Activated CD8-positive, alpha-beta T cell treated with anti-CD3 and anti-CD28 coated beads, Interleukin-2, amount 10 ng/mL, durations not matched to agents 7 days and 5 days (primary cell): ENCODE measurements at places on chromosomes 16 and 17.
A peak's percentile ranks its signal among the peaks of the same experiment; 100 is the strongest.

GRCh38 chr17:80922580-80923160, 69.0 kb upstream of the CHMP6 start:
- no peak for DNase-seq

DNA sequence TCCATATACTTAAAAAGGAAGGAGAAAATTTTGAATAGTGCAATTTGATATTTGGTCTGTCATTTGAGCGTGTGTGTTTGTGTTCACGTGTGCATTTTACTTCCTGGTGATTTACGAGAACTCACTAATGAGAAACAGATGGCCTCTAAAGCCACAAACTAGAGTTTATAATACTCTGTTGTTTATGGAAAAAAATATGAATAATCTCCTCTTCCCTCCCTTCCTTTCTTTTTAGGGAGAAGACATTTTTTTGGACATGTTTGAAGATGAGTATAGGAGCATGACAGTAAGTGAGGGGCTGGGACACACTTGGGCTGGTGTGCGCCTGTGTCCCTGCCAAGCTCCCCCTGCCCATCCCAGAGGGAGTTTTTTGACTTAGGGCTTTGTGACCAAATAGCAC, 102.7 kb downstream of the CLEC16A start:
- DNase-seq, result no peak

GRCh38 chr16:46974352-46974751, 878 bp upstream of the DNAJA2 start:
- DNase-seq, result peak; percentile 54

GRCh38 chr16:10333321-10334032, 52.4 kb upstream of the ATF7IP2 start:
- no peak for DNase-seq

DNA sequence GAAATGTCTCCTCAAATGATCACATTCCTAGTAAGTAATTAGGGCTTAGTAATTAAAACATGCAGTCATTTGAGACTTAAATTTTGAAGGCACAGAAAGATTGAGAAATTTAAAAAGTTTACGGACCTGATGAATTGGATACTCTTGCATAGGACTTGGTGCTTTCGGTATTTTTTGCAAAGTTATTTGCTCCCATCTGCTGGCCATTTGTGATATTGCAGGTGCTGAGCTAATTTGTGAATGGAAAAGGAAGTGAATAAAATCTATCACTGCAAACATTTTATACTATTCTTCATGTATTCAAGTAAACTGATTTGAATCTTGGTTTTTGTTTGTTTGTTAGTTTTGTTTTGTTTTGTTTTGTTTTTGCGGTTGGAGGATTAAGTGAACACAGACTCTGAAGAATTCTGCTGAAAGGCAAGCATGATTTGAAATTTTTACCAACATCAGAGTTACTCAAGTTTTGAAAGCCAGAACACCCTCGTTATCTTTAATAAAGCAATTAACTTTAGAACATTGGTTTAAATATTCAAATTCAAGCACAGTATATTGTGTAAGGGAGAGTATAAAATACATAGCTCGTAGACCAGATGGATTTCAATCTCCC, 689.5 kb upstream of the RBFOX1 start:
- peak; percentile 61 for DNase-seq

- DNase-seq, result no peak
These were observed 2.3 kb downstream of the RAB11FIP4 start for GRCh38 chr17:31393749-31394146.

DNA sequence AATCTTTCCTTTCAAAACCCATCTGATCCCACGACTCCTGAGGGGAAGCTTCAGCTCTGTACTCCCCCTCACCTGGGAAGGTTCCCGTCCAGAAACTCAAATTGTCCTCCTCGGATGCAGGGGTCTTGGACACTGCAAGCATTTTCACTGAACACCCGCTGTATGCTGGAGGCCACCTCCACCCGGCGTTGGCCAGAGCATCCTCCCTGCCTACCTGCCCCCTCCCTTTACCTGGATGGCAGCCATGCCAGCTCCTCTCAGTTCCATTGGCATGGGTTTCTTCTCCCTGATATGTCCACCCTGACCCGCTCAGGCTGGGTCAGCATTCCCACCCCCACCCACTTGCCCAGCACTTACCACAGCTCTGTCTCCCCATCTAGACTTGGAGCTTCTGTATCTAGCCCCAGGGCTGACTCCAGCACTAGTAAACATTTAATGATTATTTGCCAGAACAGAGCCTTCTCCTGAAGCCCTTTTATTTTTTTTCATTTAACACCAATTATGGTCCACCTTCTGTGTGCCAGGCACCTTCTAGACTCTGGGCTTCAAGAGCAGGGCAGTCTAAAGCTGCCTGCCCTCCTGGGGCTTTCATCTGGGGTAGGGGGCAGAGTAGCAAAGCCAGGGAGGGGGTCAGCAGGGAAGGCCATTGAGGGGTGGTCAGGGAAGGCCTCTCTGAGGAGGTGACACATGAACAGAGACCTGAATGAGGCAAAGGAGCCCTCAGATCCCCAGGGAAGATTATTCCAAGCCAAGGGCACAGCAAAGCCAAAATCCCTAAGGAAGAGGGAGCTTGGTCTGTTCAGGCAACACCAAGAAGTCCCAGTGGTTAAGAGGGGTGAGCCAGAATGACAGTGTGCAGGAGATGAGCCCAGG, 8.9 kb upstream of the KRT19 start:
- DNase-seq, result no peak

- no peak for DNase-seq
These were observed 289.2 kb upstream of the SALL1 start for GRCh38 chr16:51440131-51440889.

GRCh38 chr17:51238255-51238887, 21.5 kb downstream of the MBTD1 start:
- no peak for DNase-seq

DNA sequence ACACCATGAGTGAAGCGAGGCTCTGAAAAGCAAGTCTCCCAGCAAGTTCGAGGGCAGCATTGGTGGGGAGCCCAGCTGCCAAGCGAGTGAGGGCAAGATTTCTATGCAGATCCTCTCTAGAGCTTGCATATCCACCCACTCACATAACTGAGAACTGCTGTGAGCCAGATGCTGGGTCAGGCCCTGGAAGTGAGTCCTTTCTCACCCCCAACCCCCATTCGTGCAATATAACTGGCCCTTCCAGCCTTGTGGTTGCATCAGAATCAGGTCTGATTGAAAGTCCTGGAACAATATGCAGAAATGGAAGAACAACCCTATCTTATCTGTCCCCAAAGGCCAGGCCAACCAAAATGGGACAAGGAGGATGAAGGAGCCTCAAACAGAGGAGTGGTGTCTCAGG, 146.6 kb downstream of the IRX5 start:
- DNase-seq, result no peak

DNA sequence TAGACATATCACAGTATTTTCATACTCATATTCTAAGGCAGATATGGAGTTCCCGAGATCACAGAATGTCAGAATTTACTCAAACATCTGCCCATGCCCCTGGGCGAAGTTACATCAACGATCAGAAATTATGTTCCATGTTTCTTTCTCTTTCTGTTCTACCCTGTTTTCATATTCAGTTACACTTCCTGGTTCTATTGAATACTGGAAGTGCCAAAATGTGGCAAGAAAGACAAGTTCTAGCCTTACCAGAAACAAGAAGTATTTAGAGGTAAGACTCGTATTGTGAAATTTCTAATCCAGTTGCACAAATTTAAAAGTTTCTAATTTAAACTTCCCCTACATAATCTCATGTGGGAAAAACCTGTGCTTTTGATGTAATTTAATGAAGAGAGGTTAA, 36.1 kb downstream of the KCNJ2 start:
- DNase-seq, result no peak

- DNase-seq, result no peak
These were observed 66.1 kb downstream of the BCAS3 start for GRCh38 chr17:60743799-60744198.

- DNase-seq, result no peak
These were observed 11.9 kb downstream of the SERPINF1 start for GRCh38 chr17:1773696-1774181.

DNA sequence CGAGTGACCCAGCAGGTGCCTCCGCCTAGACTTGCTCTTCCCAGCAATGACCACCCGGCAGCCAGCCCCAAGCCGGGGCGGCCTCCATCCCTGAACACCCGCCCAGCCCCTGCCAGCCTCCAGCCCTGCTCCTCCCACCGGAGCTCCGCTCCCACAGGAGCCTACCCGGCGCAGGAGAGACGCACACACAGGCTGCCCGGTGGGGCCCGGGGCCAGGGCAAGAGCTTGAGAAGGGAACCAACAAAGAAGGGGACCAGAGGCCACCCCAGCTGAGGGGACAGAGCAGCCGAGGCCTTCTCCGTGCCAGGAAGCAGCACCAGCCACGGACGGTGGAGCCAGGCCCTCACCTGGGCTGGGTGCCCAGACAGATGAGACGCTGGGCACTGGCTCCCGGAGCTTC, 13.8 kb downstream of the PKD1 start:
- no peak for DNase-seq

DNA sequence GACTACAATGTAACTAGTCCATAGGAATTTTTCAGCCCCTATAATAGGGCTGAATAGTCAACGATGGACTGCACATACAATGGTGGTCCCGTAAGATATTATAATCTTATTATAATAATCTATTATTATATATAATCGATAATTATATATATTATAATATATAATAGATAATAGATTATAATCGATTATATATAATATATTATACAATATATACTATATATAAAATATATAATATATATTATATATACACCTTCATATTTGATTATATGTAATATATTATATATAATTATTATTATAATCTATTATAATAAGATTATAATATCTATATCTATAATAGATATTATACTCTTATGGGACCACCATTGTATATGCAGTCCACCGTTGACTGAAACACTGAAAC, 238.8 kb downstream of the XYLT1 start:
- no peak for DNase-seq

- DNase-seq, result no peak
These were observed 63.9 kb downstream of the MARCHF10 start for GRCh38 chr17:62744259-62744658.

GRCh38 chr17:63274146-63274545, 172.0 kb downstream of the CYB561 start:
- DNase-seq, result no peak

- DNase-seq, result peak; percentile 86
These were observed at the start of gene MRPS34 for GRCh38 chr16:1772908-1773702. Gene MRPS34, minus strand, starts transcription at chr16:1773134. Its CDS starts 15 bp downstream, at chr16:1773119.

GRCh38 chr16:57617604-57618111, 10.8 kb upstream of the ADGRG1 start:
- DNase-seq, result no peak

- no peak for DNase-seq
These were observed 18.5 kb upstream of the SLC35G3 start for GRCh38 chr17:35212668-35213067.

- DNase-seq, result no peak
These were observed 24.8 kb upstream of the CSNK2A2 start for GRCh38 chr16:58222532-58223316.

- no peak for DNase-seq
These were observed 21.2 kb downstream of the SGF29 start for GRCh38 chr16:28574925-28575324.

DNA sequence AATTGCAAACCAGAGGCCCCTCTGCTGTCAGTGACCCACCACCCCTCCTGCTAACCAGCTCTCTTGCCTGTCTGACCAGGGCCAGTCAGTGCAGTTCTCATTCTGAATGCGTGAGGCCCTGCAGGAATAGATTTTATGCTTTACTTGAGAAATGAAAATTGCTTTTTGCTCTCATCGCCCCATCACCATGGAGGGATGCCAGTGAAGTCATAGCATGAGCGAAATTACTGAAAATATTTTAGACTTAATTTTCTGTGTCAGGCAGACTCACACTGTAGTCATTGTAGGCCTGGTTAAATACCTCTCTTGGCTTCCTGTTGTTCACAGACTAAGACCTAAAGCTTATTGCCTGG, 490.5 kb upstream of the CDH5 start:
- no peak for DNase-seq

- DNase-seq, result no peak
These were observed 48.6 kb downstream of the CMIP start for GRCh38 chr16:81492965-81493754.

DNA sequence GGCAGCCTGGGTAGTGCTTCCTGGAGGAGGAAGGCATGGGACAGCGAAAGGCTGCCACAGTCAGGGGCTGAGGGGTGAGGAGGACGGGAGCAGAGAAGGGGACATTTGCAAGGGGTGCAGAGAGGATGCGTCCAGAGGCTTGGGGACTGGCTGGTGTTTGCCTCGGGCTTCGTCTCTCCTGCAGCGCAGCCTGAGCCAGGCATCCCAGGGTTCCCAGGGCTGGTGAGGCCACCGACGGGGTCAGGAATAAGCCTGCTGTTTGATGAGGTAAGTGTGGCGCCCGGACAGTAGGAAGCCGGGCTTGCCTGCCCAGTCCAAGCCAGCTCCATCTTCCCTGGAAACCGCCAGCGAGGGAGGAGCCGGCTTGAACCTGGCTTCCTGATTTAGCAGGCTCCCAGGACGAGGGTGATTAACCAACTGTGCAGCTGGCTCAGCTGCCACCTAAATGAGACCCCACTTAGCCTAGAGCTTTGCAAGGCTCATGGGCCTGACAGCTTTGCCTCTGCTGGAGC, 47.8 kb downstream of the PITPNM3 start:
- no peak for DNase-seq

- no peak for DNase-seq
These were observed 10.4 kb downstream of the VPS53 start for GRCh38 chr17:704111-704864.

- DNase-seq, result no peak
These were observed 45.2 kb upstream of the PVALEF start for GRCh38 chr17:81120149-81120484.

GRCh38 chr16:76897816-76898215, 293.2 kb upstream of the MON1B start:
- no peak for DNase-seq

DNA sequence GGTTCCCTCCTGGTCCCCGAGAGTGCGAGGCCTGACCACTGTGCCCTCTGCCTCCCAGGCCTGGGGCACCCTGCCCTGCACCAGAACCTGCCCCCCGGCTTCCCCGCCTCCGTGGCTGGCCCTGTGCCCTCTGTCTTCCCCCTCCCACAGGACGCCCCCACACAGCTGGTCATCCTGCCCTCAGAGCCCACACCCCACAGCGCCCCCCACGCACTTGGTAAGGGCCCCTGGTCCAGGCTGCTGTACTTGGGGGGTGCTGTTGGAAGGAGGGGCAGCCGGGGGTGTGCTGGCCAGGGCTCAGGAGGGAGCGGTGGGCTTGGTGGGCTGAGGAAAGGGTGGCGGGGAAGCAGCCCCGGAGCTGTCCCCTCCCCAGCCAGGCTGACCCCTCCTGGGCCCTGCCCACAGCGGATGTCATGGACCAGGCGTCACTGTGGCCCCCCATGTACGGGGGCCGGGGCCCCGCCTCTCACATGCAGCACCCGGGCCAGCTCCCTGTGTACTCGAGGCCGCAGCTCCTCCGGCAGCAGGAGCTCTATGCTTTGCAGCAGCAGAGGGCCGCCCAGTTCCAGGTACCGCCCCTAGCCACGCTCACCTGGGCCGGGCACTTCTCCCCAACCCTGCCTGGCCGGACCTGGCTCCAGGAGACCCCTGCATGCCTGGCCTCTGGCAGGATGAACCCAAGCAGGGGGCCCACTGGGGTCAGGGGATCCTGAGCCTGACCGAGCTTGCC, 49.5 kb downstream of the BAHCC1 start:
- DNase-seq, result no peak
